ENCODE measurements at places on chromosomes 2 and 18.

GRCh38 chr2:174951745-174952144 is 53.4 kb downstream of the CHN1 start:
- no peak for DNase-seq

- DNase-seq = no peak
Measured at GRCh38 chr2:169526451-169526850, 16.9 kb downstream of the KLHL41 start.

DNA sequence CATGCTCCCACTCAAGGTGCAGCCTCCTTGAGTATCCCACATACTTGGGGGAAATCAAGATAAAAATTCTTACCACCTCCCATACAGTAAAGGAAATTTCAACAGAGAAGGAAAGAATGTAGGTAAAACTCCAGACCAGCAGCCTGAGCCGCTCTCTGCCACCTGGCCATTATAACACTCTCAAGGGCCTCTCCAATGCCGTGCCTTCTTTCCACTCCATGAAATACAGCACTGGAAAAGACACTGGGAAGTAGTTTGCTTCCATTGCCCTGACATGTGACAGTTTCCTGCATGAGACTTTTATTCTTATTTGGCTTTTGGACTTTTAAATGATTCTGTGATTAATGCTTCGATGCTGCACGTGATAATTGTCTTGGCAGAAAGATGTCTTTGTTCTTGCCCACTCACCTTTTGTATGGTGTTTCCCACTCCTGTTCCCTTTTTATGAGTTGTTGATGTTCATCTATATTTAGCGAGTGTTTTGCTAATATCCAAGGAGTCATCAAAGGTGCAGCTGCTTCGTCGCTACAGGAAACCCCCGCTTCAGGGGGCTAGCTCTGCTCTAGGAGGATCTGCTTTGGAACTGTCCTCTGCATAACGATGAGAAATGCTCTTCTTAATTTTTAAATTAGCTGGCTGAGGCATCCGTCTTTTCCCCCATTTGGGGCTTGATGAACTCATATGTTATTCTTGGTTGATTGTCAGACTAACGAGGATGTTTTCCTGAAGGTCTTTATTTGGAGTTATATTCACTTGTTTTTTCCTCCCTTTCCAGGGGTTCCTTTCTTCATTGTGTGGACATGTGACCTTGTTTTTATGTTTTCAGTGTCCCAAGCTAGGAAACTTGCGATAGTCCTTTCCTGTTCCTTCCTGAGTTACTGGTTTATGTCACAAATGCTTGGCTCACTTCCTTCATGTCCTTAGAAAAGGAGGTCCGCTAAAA is 179.4 kb downstream of the TXNL1 start:
- DNase-seq = no peak

GRCh38 chr2:84527137-84528129 is 11.1 kb downstream of the DNAH6 start:
- DNase-seq = no peak

GRCh38 chr2:105034170-105034569 is 3.7 kb upstream of the MRPS9 start:
- DNase-seq = no peak

Measured in CD4-positive, alpha-beta T cell treated with Interleukin-6 at 100 ng/mL for 8 hours (primary cell).